ENCODE measurements at places on chromosomes 16 and 17. TPM values are rescaled to one million over a fixed set of nuclear protein-coding genes. Genes with fewer than 3 reads are reported as not detected.

MSI2 gene
- 7.5 TPM for polyA plus RNA-seq

IFI35 gene
- polyA plus RNA-seq = 56.8 TPM

RAD51C gene
- polyA plus RNA-seq = 16.6 TPM

HBA2 gene
- polyA plus RNA-seq = 57.9 TPM

CETP gene
- 0.39 TPM for polyA plus RNA-seq

HOXB13 gene
- not detected for polyA plus RNA-seq

HSD17B2 gene
- not detected for polyA plus RNA-seq

COG4 gene
- polyA plus RNA-seq = 29.7 TPM

PYCARD gene
- 50.5 TPM for polyA plus RNA-seq

PPP1R9B gene
- 48.7 TPM for polyA plus RNA-seq

CA7 gene
- polyA plus RNA-seq = 0.13 TPM

FBXO39 gene
- not detected for polyA plus RNA-seq

BAIAP2 gene
- 14.9 TPM for polyA plus RNA-seq

ARHGAP44 gene
- polyA plus RNA-seq = 2.2 TPM

KREMEN2 gene
- polyA plus RNA-seq = 0.07 TPM

SDR42E2 gene
- polyA plus RNA-seq = not detected

MGAT5B gene
- polyA plus RNA-seq = 0.16 TPM

TEX14 gene
- 0.28 TPM for polyA plus RNA-seq

HCRT gene
- not detected for polyA plus RNA-seq

TEDC2 gene
- 0.45 TPM for polyA plus RNA-seq

CORO1A gene
- polyA plus RNA-seq = 14.9 TPM

GPRC5C gene
- 79.0 TPM for polyA plus RNA-seq

TOX3 gene
- polyA plus RNA-seq = 1.2 TPM

NTN1 gene
- polyA plus RNA-seq = 1.6 TPM

GPR139 gene
- polyA plus RNA-seq = not detected

SLC12A3 gene
- 0.06 TPM for polyA plus RNA-seq

PRCD gene
- 1.6 TPM for polyA plus RNA-seq

CD300H gene
- polyA plus RNA-seq = not detected

ACAP1 gene
- 5.2 TPM for polyA plus RNA-seq

KRT33B gene
- polyA plus RNA-seq = not detected

WNK4 gene
- polyA plus RNA-seq = 0.54 TPM

TMED6 gene
- 0.76 TPM for polyA plus RNA-seq

TPSD1 gene
- 1.2 TPM for polyA plus RNA-seq

PDP2 gene
- polyA plus RNA-seq = 4.1 TPM

TNFSF13 gene
- polyA plus RNA-seq = 42.6 TPM

FBXW10B gene
- polyA plus RNA-seq = 2.2 TPM

ADAP2 gene
- polyA plus RNA-seq = 2.1 TPM

CACNA1H gene
- 2.9 TPM for polyA plus RNA-seq

KRTAP1-1 gene
- polyA plus RNA-seq = not detected

XYLT1 gene
- 5.7 TPM for polyA plus RNA-seq

ABCA6 gene
- polyA plus RNA-seq = 3.1 TPM

CCDC102A gene
- 11.5 TPM for polyA plus RNA-seq

MRPL27 gene
- polyA plus RNA-seq = 99.8 TPM

CHMP1A gene
- polyA plus RNA-seq = 59.4 TPM

NFATC2IP gene
- polyA plus RNA-seq = 17.4 TPM

IL34 gene
- polyA plus RNA-seq = 3.0 TPM

GPS1 gene
- 58.9 TPM for polyA plus RNA-seq

GPR142 gene
- polyA plus RNA-seq = 0.31 TPM

TNS4 gene
- 0.19 TPM for polyA plus RNA-seq

KRTAP4-5 gene
- not detected for polyA plus RNA-seq

HEXD gene
- polyA plus RNA-seq = 66.4 TPM

DRC7 gene
- not detected for polyA plus RNA-seq

DCXR gene
- polyA plus RNA-seq = 361 TPM

ALOX15B gene
- 1.2 TPM for polyA plus RNA-seq

CDH8 gene
- not detected for polyA plus RNA-seq

HOXB9 gene
- polyA plus RNA-seq = 1.0 TPM

MYCBPAP gene
- polyA plus RNA-seq = 0.18 TPM

GAST gene
- polyA plus RNA-seq = not detected

All from adipose tissue (tissue), 3 donors.